ENCODE measurements at places on chromosomes 4 and X.
A peak's percentile ranks its signal among the peaks of the same experiment; 100 is the strongest.

GRCh38 chrX:3293251-3293650 lies 53.2 kb downstream of the MXRA5 start:
- DNase-seq = no peak

GRCh38 chr4:106315476-106315967 lies 487 bp downstream of the TBCK start:
- peak; percentile 75 for DNase-seq

DNA sequence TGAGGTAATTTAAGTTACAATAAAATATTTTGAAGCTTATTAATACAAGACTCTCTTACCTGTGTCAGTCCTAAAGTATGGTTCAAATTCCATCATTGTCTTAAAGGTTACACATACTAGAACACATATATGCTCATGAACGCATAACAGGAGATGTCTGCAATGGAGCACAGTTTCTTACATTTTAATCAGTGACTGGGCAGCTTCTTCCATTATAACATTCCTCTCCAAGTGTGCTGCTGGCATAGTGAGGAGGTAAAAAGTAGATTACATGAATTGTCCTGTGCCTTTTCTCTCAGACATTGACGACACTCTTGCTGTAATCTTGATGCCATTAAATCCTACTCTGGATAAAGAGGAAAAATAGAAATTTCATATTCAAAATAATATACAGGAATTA lies 40.8 kb upstream of the GRID2 start:
- no peak for DNase-seq

DNA sequence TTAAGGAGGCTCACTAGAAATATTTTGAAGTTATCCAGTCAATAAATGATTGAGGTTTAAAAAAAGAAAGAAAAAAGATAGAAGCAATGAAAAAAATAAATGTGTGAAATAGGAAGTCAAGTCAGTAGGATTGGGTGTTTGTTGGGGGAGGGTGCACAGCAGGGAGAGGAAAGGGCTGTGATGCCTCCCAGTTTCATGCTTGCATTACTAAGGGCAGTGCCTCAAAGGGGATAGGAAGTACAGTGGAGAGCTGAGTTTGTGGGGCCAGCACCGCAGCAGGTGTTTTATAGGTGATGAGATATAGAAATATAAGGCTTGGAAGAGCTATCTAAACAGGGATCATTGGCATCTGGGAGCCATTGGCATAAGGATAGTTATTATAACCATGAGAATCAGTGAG lies 919.2 kb downstream of the STIM2 start:
- no peak for DNase-seq

DNA sequence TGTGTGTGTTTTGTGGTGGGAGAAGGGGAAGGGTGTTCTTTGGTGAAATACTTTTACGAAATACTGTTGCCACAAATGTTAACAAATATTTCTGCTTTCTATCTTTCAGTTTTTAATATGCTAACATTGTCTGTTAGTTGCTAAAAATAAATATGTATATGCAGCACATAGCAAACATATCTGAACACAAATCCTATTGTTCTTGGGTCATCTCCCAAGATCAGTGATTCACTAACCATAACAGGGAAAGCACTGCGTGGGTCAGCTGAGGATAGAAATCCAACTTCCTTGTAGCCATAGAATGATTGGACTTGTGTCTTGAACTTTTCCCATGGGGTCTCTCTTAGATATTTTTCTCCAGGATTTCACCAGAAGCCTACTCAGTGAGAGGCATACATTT lies 250.3 kb upstream of the FAM47A start:
- DNase-seq = no peak

DNA sequence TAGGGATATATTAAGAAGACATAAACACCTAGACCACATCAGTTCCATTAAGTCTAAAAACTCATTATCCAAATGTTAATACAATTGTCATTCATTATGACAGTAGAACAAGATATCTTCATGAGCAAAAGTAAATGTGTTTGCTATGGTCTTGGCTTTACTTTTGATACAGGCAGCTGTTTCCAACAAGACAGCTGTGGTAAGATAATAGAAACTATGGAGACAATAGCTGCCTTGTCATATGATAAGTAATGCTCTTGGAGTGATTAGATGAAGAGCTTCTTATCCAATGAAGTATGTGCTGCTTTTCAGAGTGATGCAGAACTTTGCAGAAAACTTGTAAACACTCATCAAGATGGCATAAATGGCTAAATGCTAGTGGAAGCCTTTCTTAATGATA lies 1066.0 kb downstream of the FSTL5 start:
- DNase-seq = no peak

GRCh38 chr4:10326075-10326474 lies 131.2 kb downstream of the ZNF518B start:
- DNase-seq = peak; percentile 84

GRCh38 chrX:119984652-119985051 lies 41.1 kb upstream of the NKAP start:
- no peak for DNase-seq

GRCh38 chr4:57544811-57545654 lies 434.8 kb upstream of the IGFBP7 start:
- DNase-seq = no peak

- DNase-seq = no peak
Observed at GRCh38 chr4:140837736-140838135, 81.6 kb upstream of the TBC1D9 start.

DNA sequence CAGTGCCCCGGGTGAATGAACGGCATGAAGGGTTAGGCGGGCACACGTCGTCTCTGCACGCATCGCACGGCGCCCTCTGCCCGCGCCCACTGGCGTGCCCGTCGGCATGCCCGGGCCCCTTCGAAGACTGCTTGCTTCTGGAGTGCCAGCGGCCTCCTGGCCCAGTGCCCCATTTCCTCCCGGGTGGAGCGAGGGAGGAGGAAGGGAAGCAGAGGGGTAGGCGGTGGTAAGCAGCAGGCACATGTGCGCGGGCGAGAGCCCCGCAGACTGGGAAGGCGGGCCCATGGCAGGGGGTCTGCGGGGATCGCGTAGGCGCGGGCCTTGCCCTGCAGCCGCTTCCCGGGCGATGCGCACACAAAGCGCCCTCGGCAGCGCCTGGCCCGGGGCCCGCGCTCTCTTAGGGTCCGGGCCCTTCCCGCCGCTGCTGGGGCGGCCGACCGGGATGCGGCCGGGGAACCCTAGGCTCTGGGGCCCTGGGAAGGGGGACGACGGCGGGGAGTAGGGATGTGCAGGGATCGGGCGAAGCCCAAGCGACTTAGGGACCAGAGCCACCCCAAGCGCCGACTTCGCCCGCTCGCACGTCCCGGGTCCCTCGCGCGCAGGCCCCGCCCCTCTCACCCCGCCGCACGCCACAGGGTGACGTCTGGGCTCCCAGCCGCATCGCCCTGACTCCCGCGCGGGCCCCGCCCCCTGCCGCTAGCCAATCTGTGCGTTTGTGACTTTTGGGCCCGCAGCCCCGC lies 866 bp upstream of the EMD start:
- DNase-seq = no peak

Data from erythroblast (primary cell).